Mammary epithelial cell (primary cell): ENCODE measurements at places on chromosomes 7 and 10. TPM values are rescaled to one million over a fixed set of nuclear protein-coding genes. Genes with fewer than 3 reads are reported as not detected.

The MSS51 gene
- 1.7 and 1.8 TPM in 2 replicates for total RNA-seq

The BMPR1A gene
- total RNA-seq, result 21.4 and 29.8 TPM in 2 replicates

The INPP5A gene
- 18.7 TPM for total RNA-seq

The SPDYE1 gene
- not detected in 2 replicates for total RNA-seq

The CPEB3 gene
- 1.2 TPM for total RNA-seq

The BAIAP2L1 gene
- 65.0 and 69.6 TPM in 2 replicates for total RNA-seq

The OGA gene
- 82.4 TPM for total RNA-seq

The UNCX gene
- total RNA-seq, result not detected in 2 replicates

The TAX1BP1 gene
- 93.5 TPM for total RNA-seq
